ENCODE measurements at places on chromosomes 2 and 18. TPM values are rescaled to one million over a fixed set of nuclear protein-coding genes. Genes with fewer than 3 reads are reported as not detected.

C2orf92 gene
- total RNA-seq, result not detected

FAM237A gene
- not detected for total RNA-seq

RBFA gene
- total RNA-seq, result 18.6 TPM

ADGRF3 gene
- not detected for total RNA-seq

LBX2 gene
- total RNA-seq, result 1.9 TPM

IL36RN gene
- total RNA-seq, result not detected

LRP1B gene
- total RNA-seq, result 0.12 TPM

ANO7 gene
- 0.70 TPM for total RNA-seq

APLF gene
- 4.3 TPM for total RNA-seq

ADAM23 gene
- 1.5 TPM for total RNA-seq

ANKRD29 gene
- 0.82 TPM for total RNA-seq

DSG2 gene
- total RNA-seq, result 1.4 TPM

ALLC gene
- total RNA-seq, result not detected

ZNF804A gene
- 0.51 TPM for total RNA-seq

B4GALT6 gene
- 2.0 TPM for total RNA-seq

COX7A2L gene
- 157 TPM for total RNA-seq

DSG1 gene
- total RNA-seq, result not detected

NCKAP5 gene
- 0.12 TPM for total RNA-seq

ADD2 gene
- total RNA-seq, result 0.12 TPM

COLEC12 gene
- 16.8 TPM for total RNA-seq

PLEKHH2 gene
- 3.8 TPM for total RNA-seq

CNRIP1 gene
- total RNA-seq, result 26.6 TPM

SCG2 gene
- total RNA-seq, result 0.47 TPM

KLHL14 gene
- not detected for total RNA-seq

UGGT1 gene
- 39.8 TPM for total RNA-seq

CD207 gene
- total RNA-seq, result not detected

LYG2 gene
- not detected for total RNA-seq

IL36B gene
- not detected for total RNA-seq

NABP1 gene
- total RNA-seq, result 27.3 TPM

IL1RN gene
- total RNA-seq, result not detected

FBLN7 gene
- 3.7 TPM for total RNA-seq

LAMA1 gene
- 19.0 TPM for total RNA-seq

SIX2 gene
- 19.5 TPM for total RNA-seq

All from pericardium fibroblast (primary cell).